ENCODE measurements at places on chromosomes 5 and 9.

GRCh38 chr9:37916471-37917312 is 12.8 kb upstream of the SLC25A51 start:
- DNase-seq: no peak

DNA sequence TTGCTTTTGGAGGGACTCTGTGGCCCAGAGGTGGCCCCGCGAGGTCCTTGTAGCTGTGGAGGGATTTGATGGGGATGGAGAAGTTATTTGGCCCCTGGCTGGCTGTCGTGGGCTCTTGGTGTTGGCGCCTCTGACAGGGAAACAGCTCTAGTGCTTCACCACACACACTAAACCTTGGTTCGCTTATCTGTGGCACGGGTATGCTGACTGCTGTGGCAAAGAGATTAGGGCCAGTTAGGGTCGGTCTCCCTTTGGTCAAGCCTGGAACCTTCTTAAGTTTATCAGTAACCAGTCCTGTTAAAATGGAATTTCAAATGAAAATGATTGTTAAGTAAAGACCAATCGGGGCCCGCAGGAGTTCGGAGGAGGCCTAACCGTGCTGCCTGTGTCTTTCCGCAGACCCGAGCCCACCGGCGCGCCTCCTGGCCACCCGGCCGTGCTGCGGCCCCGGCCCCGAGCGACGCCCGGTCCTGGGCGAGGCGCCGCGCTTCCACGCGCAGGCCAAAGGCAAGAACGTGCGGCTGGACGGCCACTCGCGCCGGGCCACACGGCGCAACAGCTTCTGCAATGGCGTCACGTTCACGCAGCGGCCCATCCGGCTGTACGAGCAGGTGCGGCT is 28.4 kb downstream of the NEURL1B start:
- DNase-seq: no peak

- no peak for DNase-seq
These were observed 46.6 kb downstream of the CD180 start for GRCh38 chr5:67149951-67150523.

DNA sequence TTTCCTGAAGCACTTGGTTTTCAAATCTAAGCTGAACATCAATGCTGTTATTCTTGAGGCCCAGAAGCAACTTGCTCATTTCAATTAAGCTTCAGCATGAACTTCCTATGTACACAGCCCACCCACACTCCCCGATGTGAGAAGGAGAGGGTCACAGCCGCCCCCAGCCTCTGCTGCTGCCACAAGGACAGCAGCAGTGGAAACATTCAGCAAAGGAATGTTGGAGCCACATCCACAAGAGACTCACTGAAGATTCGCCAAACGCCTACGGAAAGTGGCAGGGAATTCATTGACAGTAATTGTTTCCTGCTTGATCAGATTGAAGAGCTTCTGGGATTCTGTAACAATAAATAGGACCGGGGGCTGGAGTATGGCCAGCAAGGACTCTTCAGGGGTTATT is 2.9 kb downstream of the TGFBI start:
- no peak for DNase-seq

DNA sequence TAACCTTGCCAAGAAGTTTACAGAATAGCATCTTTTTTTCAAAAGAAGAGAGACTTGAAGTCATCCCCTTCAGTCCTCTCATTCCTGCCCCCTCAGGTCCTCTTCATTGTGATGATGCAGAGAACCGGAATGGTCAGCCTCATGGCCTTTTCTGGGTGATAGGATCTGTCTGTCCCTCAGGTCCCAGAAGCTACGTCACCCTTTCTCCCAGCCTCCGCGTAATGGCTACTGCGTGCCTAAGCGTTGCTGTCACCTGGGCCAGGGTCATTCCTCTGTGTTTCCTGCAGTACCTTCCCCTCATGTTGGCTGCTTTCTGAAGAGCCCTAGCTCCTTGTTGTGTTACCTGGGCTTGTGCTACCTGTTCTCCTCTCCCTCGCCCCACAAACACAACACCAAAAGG is 4.7 kb downstream of the PIK3R1 start:
- DNase-seq: no peak
